ENCODE measurements at places on chromosomes 6 and 20. TPM values are rescaled to one million over a fixed set of nuclear protein-coding genes. Genes with fewer than 3 reads are reported as not detected.

DNA sequence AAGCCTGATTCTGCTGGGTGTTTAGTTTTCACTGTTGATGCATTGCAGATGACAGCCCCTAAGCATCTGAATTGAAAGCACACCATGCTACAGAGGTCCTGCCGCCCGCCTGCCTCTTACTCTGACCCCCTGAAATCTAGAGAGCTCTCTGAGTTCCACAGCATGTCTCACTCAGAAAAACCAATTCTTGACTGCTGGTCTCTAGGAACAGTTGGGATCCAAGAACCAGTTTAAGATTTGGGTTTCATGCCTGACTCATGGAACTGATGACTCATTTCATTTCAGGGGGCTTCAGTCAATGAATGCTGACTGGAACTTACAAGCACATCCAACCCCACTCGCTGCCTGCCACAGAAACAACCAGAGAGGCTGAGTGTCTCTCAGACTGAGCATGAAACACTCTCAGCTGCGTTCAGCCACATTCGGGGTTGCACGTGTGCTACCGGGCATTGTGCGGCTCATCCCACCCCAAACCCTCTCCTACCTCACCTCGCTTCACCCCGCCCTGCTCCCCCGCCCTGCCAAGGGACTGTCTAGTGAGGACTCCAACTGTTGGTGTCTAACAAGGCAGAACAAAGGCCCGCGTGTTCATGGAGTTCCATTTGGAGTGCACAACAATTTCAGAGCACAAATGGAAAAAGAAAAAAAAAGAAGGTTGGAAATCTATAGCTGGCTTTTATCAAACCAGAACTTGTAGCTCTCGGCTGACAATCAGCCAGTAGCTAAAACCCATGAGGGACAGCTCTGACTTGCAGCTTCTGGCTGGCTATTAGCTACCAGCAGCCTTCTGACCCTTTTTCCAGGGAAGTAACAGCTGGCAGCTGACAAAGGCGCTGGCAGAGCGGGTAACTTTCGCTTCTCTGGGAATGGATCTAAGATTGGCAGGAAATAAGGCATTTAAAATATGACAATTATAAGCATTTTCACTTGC is 20.0 kb upstream of the TRAF3IP2 start:
- DNase-seq = peak; percentile 87
- H3K4me1 ChIP-seq = peaks cover 10% of the 10 kb centered on the region
- H3K4me3 ChIP-seq = peak overlapping the region; percentile 44
- H3K27me3 ChIP-seq = no peaks in the 10 kb centered on the region
- peak overlapping the region; percentile 45 for H3K27ac ChIP-seq

The CENPW gene
- total RNA-seq = 8.3 TPM

- DNase-seq = no peak
- no peak overlapping the region for H3K27ac ChIP-seq
- H3K27me3 ChIP-seq = no peaks in the 10 kb centered on the region
- H3K4me3 ChIP-seq = no peak overlapping the region
- H3K36me3 ChIP-seq = no peaks in the 10 kb centered on the region
Observed at GRCh38 chr20:53030061-53030460, 57.9 kb downstream of the TSHZ2 start.

DNA sequence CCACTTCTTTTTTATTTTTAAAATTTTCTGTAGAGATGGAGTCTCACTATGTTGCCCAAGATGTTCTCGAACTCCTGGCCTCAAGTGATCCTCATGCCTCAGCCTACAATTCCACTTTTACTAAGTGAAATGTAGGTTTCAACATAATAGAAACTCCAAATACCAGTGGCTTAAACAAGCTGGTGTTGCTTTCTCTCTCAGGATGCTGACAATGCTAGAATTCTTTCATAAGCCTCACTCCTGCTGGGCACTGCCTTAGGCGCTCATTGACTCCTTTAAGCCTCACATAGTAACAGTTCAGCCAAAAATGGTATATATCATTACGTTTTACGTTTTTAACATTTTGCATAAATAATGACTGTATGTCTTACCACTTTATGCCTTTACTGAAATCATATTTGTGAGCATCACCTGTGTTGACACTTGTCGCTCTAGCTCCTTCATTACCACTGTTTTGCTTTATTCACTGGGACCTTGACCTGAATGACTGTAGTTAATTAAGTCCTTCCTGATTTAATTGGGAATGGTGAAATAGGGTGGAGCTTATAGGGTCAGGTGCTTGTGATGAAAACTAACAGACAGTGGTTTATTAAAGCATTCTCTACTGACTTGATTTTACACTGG is 3.9 kb upstream of the CST9 start:
- peaks cover 27% of the 10 kb centered on the region for H3K27me3 ChIP-seq
- DNase-seq = no peak
- H3K36me3 ChIP-seq = no peaks in the 10 kb centered on the region
- no peak overlapping the region for H3K4me3 ChIP-seq
- no peaks in the 10 kb centered on the region for H3K4me1 ChIP-seq

DNA sequence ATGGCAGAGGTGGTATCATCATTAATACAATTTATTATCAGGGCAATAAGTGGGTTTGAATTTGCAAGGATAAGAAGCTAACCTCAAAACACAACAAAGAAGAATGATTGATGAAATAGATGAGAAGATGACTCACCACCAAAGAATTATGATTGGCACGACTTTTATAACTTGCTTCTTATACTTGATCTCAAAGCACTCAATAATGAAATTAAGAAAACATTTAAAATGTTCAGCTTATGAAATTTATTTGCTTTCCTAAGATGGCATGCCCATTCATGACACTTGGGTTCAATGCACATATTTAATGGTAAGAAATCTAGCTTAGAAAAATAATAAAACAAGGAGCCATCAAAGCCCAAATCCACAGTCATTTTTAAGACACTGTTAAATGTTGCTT is 477.5 kb downstream of the GJA1 start:
- peak; percentile 26 for DNase-seq
- H3K4me1 ChIP-seq = no peaks in the 10 kb centered on the region
- no peaks in the 10 kb centered on the region for H3K36me3 ChIP-seq

DNA sequence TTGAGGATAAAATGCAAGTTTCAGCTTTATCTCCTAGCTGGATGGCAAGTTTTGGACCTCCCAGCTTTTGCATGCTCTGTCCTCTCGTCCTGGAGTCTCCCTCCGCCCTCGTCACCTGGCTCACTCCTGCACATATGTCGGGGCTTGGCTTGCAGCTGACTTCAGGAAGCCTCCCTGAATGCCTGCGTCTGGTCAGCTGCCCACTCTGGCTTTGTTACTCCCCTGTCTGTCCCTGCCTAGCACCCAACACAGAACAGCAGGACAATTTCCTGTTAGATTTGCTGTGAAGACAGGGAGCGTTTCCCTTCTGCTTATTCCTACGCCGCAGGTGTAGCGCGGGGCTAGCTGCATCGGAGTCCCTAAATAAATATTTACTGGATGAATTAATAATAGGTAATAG is 5.4 kb downstream of the JPH2 start:
- no peaks in the 10 kb centered on the region for H3K36me3 ChIP-seq
- H3K4me1 ChIP-seq = peaks cover 8% of the 10 kb centered on the region
- H3K4me3 ChIP-seq = no peak overlapping the region
- no peak overlapping the region for H3K27ac ChIP-seq
- no peaks in the 10 kb centered on the region for H3K27me3 ChIP-seq
- no peak for DNase-seq

GRCh38 chr6:5205035-5205507 is 55.7 kb downstream of the LYRM4 start:
- H3K4me3 ChIP-seq = no peak overlapping the region
- no peaks in the 10 kb centered on the region for H3K27me3 ChIP-seq
- H3K27ac ChIP-seq = no peak overlapping the region
- H3K4me1 ChIP-seq = peaks cover 9% of the 10 kb centered on the region

GRCh38 chr6:12366731-12367130 is 76.6 kb downstream of the EDN1 start:
- H3K36me3 ChIP-seq = no peaks in the 10 kb centered on the region
- H3K27ac ChIP-seq = no peak overlapping the region
- H3K4me3 ChIP-seq = no peak overlapping the region
- H3K4me1 ChIP-seq = no peaks in the 10 kb centered on the region

The PTPRT gene
- total RNA-seq = not detected

DNA sequence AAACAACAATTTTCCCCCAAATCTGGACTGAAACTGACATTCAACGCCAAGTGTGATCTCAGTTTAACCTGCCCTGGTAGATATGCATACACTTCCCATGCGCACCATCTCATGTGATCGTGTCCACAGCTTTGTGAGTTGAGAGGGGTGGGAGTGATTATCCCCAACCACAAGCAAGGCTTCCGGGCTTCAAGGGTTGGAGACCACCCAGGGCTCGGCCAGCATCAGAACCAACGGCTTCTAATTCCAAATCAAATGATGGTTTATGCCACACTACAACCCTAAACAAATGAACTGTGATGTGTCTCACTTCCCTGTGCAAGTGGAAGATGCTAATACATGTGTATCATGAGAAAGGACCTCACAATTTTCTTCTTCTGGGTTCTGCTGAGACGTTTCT is 515 bp upstream of the TGM3 start:
- H3K36me3 ChIP-seq = no peaks in the 10 kb centered on the region
- H3K4me3 ChIP-seq = no peak overlapping the region
- DNase-seq = no peak
- H3K27me3 ChIP-seq = no peaks in the 10 kb centered on the region

The GCNT2 gene
- 2.1 TPM for total RNA-seq

DNA sequence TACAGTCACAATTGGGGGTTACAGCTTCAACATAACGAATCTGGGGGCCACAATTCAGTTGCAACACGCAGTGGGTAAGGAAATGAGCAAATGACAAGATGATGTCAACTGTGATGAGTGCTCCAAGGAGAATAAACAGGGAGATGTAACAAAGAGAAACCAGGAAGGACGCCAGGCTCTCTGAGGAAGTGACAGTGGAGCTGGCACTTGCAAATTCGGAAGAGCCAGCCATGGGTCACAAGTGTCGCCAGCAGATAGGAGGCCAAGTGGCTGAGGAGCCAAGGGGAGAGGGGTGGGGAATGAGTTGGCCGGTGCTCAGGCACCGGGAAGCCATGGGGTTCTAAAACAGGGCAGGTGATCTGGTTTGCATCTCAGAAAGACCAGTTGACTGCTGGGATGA is 136.4 kb downstream of the EYA2 start:
- no peak overlapping the region for H3K4me3 ChIP-seq
- H3K4me1 ChIP-seq = no peaks in the 10 kb centered on the region
- no peak overlapping the region for H3K27ac ChIP-seq
- H3K27me3 ChIP-seq = no peaks in the 10 kb centered on the region
- DNase-seq = no peak
- H3K36me3 ChIP-seq = no peaks in the 10 kb centered on the region

DNA sequence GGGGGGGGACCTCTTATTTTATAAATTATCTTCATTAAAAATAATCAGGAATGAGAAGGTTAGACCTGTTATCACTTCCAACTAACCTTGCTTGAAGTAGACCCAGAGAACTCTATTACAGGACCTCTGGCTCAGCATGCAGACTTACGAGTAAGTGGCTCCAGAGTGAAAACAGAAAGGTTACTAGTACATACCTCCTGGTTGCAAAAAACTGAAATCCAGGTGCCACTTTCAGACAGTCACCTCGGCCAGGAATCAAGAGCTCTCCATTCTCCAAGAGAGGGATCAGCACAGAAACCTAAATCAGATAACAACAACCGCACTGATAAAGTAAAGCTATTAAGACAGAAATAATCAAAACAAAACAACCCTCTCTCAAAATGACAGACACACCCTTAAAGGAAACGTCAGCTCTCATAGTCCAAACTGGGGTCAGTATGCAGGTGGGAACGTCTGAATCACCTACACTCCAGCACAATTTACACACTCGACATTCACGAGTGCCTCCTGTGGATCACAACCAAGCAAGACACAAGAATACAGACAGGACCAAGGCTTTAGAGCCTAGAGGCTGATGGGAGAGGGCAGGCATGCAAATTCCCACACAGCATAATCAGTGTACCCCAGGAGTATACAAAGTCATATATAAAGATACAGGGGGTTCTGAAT is 31.8 kb downstream of the MDN1 start:
- H3K27ac ChIP-seq = no peak overlapping the region
- H3K27me3 ChIP-seq = no peaks in the 10 kb centered on the region
- DNase-seq = no peak
- no peak overlapping the region for H3K4me3 ChIP-seq
- H3K36me3 ChIP-seq = no peaks in the 10 kb centered on the region
- H3K4me1 ChIP-seq = no peaks in the 10 kb centered on the region

DNA sequence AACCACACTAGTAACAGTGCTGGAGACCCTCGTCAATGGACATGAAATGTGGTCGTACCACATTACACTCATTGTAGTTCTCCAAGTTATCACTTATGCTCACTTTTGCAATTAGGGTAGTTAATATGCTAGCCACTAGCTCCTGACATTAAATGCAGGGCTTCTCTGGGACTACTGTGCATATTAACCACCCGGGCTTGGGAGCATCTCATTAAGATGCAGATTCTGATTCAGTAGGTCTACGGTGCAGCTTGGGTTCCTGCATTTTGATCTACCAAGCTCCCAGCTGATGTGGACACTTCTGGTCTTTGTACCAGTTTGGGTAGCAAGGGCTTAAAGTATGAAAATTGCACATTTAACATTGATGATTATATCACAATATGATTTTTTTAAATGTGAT is 98.0 kb downstream of the ZFP64 start:
- no peaks in the 10 kb centered on the region for H3K36me3 ChIP-seq
- no peaks in the 10 kb centered on the region for H3K4me1 ChIP-seq
- no peak overlapping the region for H3K4me3 ChIP-seq
- no peak overlapping the region for H3K27ac ChIP-seq

- no peaks in the 10 kb centered on the region for H3K36me3 ChIP-seq
- no peak overlapping the region for H3K4me3 ChIP-seq
- no peak overlapping the region for H3K27ac ChIP-seq
- DNase-seq = no peak
Observed at GRCh38 chr6:46592046-46592445, 60.6 kb downstream of the CYP39A1 start.

GRCh38 chr20:13873831-13874230 is 89.0 kb downstream of the NDUFAF5 start:
- no peak overlapping the region for H3K27ac ChIP-seq
- no peaks in the 10 kb centered on the region for H3K27me3 ChIP-seq
- H3K36me3 ChIP-seq = no peaks in the 10 kb centered on the region
- H3K4me3 ChIP-seq = no peak overlapping the region
- no peak for DNase-seq

DNA sequence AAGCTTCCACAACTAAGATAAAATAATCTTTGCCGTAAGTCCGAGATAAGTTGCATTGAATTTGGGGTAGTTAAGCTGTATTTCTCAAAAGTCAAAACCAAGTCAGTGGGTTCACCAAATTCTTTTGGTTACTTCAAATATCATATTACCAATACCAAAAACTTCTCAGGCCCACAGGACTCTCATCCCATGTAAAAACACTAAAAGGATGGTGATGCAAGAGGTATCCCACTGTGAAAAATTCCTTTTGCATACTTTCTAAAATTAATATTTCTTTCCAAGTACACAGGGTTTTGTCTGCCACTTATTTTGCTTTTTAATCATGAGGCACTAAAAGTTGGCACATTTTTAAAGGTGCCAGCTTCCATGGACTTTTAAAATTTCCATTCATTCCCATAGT is 151.3 kb downstream of the GJA10 start:
- no peak overlapping the region for H3K4me3 ChIP-seq
- no peaks in the 10 kb centered on the region for H3K36me3 ChIP-seq

The LRRN4 gene
- not detected for total RNA-seq

The TMEM244 gene
- not detected for total RNA-seq

The HLA-DRB1 gene
- under 0.01 TPM for total RNA-seq

- H3K27me3 ChIP-seq = no peaks in the 10 kb centered on the region
- no peak overlapping the region for H3K4me3 ChIP-seq
- no peaks in the 10 kb centered on the region for H3K4me1 ChIP-seq
- H3K27ac ChIP-seq = no peak overlapping the region
- peaks cover 3% of the 10 kb centered on the region for H3K36me3 ChIP-seq
- no peak for DNase-seq
Observed at GRCh38 chr6:157164972-157165371, 158.3 kb downstream of the TMEM242 start.

Data from fibroblast of lung (primary cell).